ENCODE measurements at places on chromosomes 3 and 15.

DNA sequence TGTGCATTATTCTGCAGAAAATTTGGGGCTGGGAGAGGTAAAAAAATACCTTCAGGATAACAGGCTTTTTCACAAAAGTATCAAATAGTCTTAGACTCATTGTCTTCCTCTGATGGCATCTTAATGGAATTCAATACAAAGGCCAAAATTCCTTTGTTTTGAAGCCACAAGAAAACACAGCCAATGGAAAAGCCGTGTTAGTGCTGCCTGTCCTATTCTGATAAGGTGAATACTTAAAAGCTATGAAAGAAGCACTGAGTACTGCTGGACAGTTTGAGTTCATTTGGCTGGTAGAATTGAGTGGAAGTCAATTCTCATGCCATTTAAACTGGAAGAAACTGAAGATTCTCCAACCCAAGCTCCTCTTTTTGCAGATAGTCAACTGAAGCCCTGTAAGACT is 395.3 kb upstream of the TPRG1 start:
- no peak for DNase-seq

- no peak for DNase-seq
These were observed 120.7 kb upstream of the LINGO1 start for GRCh38 chr15:77753281-77753873.

DNA sequence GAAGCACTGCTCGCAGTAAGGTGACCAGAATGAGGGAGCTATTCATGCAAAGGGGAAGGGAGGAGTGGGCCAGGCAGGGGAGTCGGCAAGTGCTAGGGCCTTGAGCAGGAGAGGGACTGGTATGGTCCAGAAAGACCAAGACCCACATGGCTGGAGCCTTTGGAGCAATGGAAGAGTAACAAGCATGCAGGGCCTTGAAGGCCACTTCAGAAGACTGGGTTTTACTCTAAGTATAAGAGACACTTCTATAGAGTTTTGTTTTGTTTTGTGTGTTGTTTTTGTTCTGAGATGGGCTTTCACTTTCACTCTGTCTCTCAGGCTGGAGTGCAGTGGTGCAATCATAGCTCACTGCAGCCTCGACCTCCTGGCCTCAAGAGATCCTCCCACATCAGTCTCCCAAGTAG is 42.0 kb downstream of the BFSP2 start:
- no peak for DNase-seq

- no peak for DNase-seq
These were observed 298.0 kb upstream of the CTNNB1 start for GRCh38 chr3:40901298-40901697.

GRCh38 chr15:50363612-50364011 is 8.6 kb upstream of the GABPB1 start:
- no peak for DNase-seq

DNA sequence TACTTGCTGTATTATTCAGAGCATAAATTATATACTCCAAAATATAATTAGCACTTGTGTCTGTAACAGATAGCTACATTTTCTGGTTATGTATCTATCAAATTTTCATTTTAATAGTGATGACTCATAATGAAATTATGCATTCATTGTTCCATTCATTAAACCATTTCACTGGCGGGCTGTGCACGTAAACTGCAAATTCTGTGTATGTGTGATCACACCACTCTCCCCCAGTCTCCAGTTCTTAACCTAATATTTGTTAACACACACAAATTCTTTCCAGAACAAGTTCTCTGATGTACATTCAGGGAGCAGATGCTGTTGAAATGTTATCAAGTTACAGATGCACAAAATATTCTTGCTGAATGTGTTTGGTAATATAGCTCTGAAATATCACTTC is 3.8 kb upstream of the KCNMB2 start:
- DNase-seq: no peak

DNA sequence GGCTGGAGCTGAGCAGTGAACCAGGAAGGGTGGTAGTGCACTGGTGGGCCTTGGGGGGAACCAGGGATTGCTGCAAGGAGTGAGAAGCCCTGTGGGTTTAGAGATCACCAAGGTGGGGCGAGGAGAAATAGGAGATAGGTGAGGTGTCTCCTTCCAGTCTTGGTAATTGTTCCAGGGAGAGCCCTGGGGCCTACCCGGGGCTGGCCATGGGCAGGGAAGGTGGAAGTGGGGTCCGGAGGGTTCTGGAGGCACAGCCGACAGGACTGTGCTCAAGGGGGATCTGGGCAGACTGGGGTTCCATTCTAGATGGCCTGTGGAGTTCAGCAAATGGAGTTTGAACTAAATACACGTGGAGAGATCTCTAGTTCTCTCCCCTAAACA is 4.5 kb downstream of the CHST13 start:
- no peak for DNase-seq

GRCh38 chr3:18208091-18208490 is 217.0 kb downstream of the SATB1 start:
- no peak for DNase-seq

DNA sequence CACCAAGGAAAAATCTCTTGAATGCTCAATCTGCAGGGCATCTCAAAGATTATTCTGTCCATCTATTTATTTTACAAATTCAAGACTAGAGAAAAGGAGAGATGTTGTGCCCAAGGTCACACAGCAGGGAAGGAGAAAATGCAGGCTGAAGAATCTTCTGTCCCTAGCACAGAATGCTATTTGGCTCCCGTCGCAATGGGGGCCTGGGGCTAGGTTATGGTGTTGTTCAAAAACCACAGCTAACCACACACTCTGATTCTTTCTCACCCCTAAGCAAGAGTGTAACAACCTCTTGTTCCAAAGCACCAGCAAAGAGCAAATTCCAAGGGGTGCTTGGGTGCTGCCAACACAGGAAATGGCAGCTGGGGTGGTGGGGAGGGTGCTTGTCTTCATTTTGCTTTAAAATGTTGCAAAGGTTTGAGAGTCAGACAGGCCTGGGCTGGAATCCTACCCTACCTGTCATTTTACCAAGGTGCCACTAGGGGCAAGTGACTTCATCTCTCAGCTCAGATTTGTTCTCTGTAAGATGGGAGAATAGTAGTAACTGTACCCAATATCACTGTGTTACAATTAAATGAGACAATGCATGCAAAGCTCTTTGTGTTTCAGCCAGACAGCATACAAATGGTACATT is 112.5 kb downstream of the ADAMTS9 start:
- no peak for DNase-seq

Data from activated T-helper 1 cell treated with Interleukin-2 at 50 U/mL for 16 hours (primary cell).